ENCODE measurements at places on chromosomes 2 and 18.

DNA sequence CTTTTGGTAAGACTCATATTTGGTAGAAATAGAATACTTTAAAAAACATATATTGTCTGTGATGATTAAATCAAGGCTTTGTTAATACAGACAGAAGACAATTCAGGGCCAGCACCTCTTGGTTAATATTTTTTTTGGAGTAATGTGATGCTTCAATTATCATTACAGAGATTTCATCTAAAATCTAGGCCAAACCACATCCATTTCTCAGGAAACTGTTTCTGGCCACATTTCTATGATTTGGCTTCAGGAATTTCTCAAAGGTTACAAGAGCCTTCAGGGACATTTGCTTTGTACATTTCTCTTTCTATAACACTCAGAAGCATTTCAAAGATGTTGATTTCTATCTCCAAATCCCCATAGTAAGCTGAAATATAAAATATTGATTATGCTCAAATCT is 614.9 kb downstream of the LRP1B start:
- DNase-seq = no peak

DNA sequence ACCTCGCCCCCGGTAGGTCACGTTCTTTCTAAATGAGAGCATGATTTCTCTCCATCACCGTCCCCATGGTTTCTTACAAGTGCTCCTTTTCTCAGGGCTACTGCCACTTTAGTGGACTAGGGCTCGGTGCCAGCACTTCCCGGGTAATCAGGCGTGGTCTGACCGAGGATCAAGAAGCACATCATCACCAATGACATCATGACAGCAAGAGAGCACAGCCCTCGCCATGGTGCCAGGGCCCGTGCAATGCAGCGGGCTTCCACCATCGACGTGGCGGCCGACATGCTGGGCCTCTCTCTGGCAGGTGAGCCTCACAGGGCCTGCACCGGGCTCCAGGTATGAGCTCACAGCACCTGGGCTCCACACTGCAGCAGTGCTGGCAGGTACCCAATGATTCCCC is 75.2 kb downstream of the INPP4A start:
- no peak for DNase-seq

DNA sequence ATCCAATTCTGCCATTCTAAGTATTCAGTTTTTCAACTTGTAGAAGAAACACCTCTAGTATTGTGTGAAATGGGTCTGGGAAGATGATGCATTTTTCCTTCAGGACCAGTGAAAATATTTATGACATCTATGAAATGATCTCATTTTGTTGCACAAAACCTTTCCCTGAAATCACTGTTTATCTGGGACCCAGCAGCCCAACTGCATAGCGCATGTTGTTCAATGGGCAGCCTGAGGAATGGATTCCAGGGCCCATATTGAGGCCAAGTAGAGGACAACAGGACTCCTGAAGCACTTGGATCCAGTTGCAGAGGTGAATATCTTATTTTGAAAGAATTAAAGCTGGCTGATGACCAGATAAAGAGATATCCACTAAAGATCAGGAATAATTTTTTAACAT is 7.3 kb downstream of the RBMS1 start:
- DNase-seq = no peak

- no peak for DNase-seq
These were observed 368.5 kb downstream of the ZEB2 start for GRCh38 chr2:144151405-144151804.

GRCh38 chr2:48849770-48850169 is 94.2 kb upstream of the LHCGR start:
- DNase-seq = peak; percentile 3

- DNase-seq = no peak
These were observed 194.1 kb downstream of the ANAPC1 start for GRCh38 chr2:111689941-111690340.

- DNase-seq = no peak
These were observed 395.6 kb downstream of the RND3 start for GRCh38 chr2:150091846-150092245.

DNA sequence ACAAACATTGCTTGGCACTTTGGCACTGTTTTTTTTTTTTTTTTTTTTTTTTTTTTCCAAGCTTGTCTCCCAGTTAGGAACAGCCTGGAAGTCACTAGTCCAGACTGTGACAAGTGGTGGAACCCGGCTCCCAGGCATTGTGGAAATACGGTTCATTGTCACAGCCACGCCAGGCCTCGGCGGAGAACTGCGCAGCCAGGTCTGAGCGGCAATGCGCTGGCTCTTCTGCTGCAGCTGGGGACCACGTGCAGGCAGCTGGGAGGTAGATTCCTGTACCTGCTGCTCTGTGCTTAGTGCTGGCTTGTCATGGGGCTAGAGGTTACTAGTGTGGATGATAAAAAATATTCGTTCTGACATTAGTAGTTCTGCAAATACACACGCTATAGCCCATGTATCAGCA is 5.0 kb downstream of the NTSR2 start:
- DNase-seq = no peak

DNA sequence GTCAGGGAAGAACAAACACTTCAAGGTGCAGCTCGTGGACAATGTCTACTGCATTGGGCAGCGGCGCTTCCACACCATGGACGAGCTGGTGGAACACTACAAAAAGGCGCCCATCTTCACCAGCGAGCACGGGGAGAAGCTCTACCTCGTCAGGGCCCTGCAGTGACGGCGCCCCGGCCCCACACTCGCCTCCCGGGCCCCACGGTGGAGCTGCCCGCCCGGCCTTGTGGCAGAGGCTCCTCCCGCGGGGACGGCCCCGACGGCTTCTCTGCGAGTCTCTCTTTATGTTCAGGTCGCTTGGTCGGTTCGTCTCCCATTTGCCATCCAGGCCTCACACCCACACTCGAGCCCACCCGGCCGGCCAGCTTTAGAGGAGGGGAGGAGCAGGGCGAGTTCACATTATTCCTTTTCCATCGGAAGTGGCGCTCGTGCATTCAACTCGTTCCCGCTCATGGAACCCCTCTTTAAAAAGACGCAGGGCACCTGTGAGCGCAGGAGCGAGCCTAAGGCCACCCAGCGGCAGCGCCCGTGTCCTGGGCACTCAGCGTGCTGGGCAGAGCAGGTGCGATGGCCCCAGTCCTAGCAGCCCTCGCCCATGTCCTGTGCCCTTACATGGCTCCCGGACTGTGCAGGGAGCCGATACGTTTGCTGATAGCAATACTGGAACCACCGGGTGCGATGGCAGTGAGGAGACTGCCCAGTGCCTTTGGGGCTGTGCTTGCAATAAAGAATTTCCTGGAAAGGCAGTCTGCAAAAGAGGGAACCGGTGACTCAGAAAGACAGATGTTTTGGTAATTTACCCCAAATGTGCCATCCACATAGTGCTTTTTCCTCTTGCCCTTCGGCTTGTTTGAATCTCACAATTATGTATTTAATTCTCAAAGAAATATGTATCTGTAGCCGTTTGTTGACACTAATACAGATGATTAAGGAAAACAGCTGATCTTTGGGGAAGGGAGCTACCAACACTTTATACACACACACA is 148.6 kb downstream of the NCK2 start:
- no peak for DNase-seq

DNA sequence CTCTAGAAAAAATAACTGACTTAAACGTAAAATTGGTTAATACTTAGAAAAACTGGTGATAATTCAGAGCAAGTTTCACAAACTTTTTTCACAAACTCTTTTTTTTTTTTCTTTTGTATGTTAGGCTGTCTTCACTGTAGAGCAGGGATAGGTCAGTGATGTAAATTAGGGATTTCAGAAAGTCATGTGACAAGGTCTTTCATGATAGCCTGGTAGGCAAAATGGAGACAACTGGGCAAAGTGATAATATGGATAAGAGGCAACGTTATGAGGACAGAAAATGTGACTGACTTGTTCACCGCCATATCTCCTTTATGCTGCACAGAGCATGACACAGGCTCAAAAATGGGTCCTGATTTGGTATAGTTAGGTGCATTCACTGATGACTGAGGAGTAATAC is 39.4 kb upstream of the BBS5 start:
- DNase-seq = no peak

- no peak for DNase-seq
These were observed 320.6 kb downstream of the NCKAP5 start for GRCh38 chr2:133247631-133248030.

- peak; percentile 11 for DNase-seq
These were observed 617.3 kb upstream of the LRATD1 start for GRCh38 chr2:14015113-14015630.

DNA sequence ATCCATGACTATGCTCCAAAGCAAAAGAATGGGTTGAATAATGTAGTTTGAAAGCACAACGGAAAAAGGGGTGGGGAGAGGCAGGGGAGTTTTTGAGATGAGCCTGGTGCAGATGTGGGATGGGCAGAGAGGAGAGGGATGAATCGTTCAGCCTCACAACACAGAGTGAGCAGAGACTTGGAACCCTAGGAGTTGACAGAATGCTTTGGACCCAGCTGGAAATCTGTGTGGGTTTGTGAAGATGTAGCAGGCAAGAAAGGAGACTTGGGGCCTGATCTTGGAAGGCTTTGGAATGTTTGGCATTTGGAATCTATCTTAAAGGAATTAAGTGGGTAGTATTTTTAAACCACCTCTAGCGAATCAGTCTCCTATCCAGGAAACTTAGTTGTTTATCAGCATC is 66.0 kb upstream of the KCTD1 start:
- no peak for DNase-seq

DNA sequence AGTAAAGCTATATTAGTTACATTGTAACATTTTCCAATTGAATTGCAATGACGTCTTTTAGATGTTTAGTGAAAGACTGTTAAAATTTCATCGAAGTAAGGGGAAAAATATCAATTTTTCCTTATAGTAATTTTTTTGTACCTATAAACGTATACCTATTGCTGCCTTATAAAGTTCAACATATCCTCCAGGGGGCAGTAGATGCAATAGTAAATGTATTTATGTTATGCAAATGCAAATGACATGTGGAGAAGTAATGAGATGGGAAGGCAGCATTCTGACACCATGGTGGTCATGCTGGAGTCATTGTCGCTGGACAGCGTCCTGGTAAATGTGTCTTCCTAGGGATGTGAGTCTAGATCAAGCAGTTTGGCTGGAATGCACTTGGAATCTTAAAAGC is 38.7 kb downstream of the MSTN start:
- DNase-seq = peak; percentile 73

DNA sequence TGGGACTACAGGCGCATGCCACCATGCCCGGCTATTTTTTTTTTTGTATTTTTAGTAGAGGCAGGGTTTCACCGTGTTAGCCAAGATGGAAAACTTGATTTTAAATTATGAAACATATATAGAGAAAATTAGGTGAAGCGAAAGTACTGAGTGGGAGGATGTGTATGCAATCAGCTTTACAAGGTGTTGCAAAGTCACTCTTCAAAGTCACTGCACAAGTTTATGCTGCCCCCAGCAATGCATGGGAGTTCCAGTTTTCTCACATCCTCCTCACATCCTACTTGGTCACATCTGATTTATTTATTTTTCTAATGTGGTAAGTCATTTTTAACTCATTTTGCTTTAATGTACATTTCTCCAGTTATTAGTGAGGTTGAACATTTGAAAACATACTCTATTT is 49.2 kb upstream of the CHN1 start:
- DNase-seq = no peak

DNA sequence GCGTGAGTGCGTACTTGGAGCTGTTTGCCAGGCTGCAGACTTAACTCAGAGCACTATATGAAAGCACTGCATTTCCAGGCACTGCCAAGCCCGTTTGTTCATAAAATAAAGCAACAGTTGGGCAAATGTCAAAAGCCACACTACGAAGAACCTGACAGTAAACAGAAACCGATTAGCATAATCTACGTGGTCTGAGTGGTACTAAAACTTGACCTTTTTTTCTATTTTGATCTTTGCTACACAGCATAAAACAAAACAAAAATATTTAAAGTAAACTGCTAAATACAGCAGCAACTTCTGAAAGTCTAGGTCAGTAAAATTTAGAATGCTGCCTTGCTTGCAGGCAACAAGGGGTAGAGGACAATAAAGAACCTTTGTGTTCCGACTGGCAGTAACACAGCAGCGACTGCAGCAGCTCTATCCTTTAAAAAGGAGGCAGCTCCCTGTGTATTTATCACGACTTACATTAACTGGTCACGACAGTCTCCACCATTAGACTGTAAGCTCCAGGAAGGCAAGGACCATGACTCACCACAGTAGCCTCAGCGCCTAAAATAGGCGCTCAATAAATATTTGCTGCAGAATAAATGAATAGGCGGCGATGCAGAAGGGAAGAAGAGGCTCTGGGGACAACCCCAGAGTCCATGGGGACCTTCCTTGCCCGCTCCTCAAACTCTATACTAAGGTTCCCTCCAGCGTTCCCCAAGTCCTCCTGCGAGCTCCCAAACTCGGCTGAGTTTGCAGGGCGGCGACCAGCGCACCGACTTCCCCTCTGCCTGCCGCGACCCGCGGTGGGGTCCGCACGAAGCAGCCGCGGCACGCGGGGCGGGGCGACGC is 902 bp downstream of the SS18 start:
- DNase-seq = peak; percentile 20

DNA sequence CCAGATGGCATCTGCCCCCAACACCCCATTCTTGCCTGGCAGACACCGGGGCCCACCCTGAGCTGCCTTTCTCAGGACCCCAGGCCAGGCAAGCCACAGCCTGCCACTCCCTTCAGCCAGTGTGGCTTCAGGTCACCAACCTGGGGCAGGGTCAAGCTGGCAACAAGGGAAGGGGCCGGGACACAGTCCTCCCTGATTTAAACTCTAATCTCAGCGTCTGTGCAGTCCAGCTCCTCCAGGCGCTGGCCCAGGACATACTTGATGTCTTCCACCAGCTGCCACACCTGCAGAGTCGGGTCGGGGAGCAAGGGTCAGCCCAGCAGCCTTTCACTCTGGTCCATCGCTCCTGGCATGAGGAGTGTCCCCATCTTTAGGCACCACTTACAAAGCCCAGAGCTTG is 29.0 kb upstream of the ALPP start:
- DNase-seq = no peak

GRCh38 chr2:215290980-215291599 is 20.8 kb upstream of the ATIC start:
- DNase-seq = no peak

- no peak for DNase-seq
These were observed 26.5 kb downstream of the CRYGD start for GRCh38 chr2:208097801-208098200.

DNA sequence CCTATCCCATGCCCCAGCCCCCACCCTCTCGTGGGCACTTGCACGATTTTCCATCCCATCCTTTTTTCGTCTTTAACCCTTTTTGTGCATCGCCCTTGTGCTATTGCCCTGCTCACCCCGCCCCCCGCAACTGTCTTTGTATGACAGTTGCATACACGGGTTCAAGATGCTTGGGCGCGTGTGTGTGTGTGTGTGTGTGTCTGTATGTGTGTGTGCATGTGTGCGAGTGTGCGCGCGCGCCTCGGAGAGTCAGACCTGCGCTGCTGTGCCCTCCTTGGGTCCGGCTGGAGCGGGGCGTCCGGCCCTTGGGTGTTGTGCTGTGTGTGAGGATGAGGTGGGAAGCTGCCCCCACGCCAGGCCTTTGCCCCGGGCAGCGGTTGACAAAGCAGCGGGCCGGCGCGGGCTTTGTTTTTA is 230.7 kb downstream of the HAUS1 start:
- DNase-seq = peak; percentile 22

DNA sequence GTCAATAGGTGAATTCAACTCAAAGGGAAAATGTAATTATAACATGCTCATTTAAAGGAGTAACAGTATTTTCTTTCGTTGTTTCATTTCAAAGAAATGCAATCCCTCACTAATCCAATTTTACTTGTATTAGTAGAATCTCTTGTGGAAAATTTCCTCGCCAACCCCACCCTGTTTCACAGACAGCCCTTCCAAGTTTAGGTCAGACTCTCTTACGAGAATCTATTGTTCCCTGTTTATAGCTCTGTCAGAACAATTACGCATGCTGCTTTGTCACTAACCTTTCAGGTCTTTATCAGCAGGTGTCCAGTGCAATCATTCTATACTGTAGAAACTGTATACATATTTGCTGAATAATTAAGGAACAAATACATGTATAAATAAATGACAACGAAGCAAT is 657.8 kb upstream of the LINC00305 start:
- no peak for DNase-seq

Measured in PC-3 (cell line).